Hematopoietic multipotent progenitor cell treated with erythropoietin and hydrocortisone succinate and interleukin-3 and kit ligand, for 17 days (in vitro differentiated cells): ENCODE measurements at places on chromosomes 12 and 14.

- no peak for DNase-seq
These were observed 1.5 kb upstream of the HRK start for GRCh38 chr12:116882742-116883141.

- no peak for DNase-seq
These were observed 5.9 kb downstream of the LAG3 start for GRCh38 chr12:6778217-6778573.

DNA sequence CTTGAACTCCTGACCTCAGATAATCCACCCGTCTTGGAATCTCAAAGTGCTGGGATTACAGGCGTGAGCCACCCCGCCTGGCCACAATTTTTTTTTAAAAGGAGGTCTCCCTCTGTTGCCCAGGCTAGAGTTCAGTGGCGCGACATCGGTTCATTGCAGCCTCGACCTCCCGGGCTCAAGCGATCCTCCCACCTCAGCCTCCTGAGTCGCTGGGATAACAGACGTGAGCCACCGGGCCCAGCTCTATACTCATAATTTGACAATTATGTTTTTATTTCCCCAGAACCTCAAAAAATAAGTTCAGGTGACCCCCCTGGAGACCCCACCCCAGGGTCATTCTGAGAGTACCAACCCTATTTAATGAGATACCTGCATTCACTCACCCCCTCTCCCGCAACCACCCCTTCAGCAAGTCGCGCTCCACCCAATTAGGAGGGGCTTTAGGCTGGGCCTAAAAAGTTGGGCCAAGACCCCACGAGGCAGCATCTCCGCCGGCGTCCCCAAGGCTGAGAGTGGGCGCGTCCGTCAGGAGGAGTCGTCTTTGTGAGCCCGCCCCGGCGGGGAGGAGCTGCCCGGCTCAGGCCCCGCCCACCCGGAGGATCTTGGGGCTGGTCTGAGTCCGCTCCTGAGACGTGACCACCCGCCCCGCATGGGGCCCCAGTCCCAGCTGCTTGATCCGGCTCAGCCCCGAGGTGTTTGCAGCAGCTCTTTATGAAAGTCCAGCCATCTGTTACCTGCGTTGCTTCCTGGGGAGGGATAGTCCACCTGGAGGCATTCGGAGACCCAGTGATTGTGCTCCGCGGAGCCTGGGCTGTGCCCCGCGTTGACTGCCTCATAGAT lies at the start of gene ANKRD33:
TSS of gene ANKRD33 (plus strand) at position 628 of the 840 bp plus-strand sequence. CDS start at position 712, 84 bp downstream.
- DNase-seq = peak; percentile 25

DNA sequence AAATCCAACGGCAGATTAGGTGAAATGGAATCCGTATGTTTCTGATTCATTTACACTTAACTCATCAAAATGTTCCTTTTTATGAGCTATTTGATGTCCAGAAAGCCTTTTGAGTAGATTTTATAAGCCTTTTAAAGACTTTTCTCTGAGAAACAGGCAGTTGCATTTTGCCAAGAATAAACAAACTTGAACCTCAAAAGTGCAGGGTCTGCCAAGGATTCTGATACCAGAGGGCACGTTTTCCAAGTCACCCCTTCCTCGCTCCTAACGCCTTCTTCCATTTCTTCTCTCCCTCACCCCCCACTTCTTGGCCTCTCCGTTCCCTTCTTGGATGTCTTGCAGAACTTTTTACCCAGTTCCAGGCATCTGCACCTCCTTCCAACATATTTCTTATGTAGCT lies 200.6 kb upstream of the TBX3 start:
- DNase-seq = no peak

DNA sequence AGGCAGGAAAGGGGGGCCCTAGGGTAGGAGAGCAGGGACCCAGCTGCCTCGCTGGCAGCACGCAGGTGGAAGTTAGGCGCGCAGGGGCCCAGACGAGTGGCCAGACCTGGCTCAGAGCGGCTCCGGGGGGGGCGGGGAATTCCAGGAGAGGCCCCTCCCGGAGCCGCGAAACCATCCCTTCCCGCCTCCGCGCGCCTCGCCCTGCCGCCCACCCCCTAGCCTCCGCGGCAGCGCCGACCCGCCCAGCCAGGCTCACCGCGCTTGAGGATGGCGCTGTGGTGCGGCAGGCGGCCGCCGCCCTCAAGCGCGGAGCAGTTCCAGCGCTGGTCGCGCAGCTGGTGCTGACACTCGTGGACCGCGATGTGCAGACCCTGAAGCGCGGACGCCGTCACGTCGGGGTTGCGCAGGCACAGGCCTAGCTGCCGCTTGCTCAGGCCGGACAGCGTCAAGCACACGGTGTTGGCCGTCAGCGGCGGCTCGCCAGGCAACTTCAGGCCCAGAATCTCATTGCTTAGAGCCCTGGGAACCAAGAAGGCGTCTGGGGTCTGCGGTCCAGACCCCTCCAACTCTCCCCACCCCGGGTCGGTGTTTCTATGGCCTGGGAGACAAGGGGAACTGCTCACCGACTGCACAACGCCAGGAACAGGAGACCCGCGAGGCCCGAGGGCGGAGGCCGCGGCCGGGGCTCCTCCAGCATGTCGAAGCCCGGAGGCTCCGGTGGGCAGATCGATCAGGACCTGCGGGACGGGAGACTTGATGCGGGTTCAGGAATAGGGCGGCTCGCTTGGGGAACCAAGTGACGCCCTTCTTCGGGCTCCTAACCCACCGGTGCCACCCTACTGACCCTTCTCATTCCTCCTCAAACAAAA lies 1.5 kb downstream of the WNT10B start:
- DNase-seq = no peak

- no peak for DNase-seq
These were observed 1206.6 kb upstream of the TMEM132C start for GRCh38 chr12:127060310-127060847.

DNA sequence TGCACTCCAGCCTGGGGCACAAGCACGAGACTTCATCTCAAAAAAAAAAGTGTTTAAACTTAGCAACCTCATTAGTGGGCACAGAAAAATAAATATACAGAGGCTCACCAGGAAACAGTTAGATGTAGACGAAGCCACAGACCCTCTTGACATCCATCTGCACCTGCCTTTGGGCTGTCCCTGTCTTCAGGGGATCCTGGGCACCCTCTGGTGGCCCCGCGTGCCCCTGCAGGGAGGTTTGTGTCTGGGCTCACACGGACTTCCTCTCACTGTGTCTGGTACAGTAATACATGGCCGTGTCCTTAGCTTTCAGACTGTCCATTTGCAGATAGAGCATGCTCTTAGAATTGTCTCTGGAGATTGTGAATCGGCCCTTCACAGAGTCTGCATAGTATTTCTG lies 916.5 kb downstream of the TMEM121 start:
- DNase-seq = no peak

- no peak for DNase-seq
These were observed 75.7 kb downstream of the LRRK2 start for GRCh38 chr12:40300490-40300889.

DNA sequence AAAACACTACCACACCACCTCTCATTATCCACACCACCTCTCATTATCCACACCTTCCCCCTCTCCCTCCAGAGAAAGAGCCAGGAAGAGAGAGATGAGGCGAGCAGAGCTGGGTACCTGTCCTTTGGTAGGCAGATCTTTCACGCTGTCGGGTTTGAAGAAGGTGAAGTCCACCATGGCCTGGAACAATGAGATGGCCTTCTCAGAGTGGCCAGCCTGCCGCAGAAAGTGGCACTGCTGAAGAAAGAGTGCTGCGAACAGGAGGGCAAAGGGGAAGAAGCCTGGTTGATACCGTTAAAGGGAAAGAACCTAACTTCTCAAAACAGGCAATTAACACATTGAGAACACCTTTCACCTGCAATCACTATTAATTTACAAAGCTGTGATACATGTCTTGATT lies 30.6 kb downstream of the NRDE2 start:
- DNase-seq = no peak

- DNase-seq = no peak
These were observed 6.3 kb upstream of the STRAP start for GRCh38 chr12:15875863-15876262.
